Astrocyte of the hippocampus (primary cell): ENCODE measurements at places on chromosomes 3 and 15.

DNA sequence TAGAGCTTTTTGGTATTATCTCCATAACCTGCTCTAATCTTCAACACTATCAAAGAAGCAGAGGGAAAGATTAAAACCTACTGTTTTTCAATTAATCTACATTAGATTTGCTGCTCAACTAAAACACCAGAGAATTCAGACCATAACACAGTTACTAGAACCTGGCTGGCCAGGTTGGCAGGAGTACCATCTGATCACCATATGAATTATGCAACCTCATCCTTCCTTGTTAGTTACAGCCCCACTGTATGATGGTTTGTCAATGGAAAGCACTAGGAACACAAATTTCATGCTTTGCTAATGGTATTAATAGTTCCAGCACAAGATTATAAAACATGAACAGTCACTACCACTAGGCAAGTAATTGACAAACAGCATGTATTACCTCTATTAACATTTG lies 5.8 kb downstream of the NPHP3 start:
- DNase-seq, result no peak

DNA sequence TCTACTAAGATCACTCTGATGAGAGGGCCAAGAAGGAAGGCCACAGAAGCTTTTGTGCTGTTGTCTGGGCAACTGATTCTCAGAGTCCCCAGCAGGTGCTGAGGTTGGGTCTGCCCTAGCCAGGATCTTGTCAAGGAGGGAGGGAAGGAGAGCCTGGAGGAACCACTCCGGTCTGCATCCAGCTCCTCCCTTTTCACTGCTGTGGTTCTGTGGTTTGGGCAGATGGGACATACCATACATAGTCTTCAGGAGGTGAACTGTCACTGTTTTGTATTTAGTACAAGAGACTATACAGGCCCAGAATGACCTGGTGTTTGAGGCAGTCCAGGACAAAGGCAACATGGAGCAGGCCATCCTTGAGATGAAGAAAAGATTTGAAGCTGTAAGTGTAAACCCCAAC lies 21.9 kb downstream of the C3orf62 start:
- DNase-seq, result no peak

GRCh38 chr3:36906504-36907149 lies 38.2 kb downstream of the TRANK1 start:
- DNase-seq, result no peak

GRCh38 chr3:11569156-11569741 lies 74.5 kb downstream of the VGLL4 start:
- no peak for DNase-seq

DNA sequence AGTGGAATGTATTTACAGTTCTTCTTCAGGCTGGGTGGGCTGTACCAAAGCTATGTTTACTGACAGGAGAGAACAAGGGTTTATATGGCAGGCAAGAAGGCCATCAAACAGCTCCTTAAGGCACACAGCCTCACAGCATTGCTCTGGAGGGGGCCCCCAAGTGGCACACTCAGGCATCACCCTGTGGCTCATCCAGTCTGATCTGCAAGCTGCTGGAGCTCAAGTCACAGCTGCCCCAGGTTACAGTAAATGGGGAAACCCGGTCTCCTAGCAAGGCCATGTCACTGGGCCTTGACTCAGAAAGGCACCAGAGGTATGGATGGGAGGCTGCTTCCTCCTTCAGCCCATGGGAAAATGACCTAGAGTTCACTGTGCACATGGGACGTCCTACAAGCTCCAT lies 67.5 kb downstream of the TFG start:
- DNase-seq, result no peak

- DNase-seq, result no peak
These were observed 20.6 kb downstream of the CHD2 start for GRCh38 chr15:92920595-92921161.

GRCh38 chr3:11475324-11475723 lies 168.4 kb downstream of the VGLL4 start:
- DNase-seq, result no peak

DNA sequence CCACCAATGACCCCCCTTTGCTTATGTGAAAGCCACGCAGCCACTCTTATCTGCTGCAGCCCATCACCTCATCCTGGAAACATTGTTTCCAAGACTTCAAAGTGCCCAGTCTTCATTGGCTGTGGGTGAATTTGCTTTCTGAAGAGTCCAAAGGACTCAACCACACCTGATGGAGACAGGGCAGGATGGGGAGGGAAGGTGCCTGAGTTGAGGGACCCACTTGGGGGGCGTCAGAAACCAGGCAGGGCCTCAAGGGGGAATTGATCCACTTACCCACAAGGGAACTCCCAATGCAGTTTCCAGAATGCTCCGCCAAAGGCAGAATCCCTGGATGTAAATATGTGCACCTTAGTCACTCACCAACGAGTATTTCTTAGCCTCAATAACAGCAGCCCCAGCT lies 147.9 kb upstream of the ATP2B2 start:
- no peak for DNase-seq

DNA sequence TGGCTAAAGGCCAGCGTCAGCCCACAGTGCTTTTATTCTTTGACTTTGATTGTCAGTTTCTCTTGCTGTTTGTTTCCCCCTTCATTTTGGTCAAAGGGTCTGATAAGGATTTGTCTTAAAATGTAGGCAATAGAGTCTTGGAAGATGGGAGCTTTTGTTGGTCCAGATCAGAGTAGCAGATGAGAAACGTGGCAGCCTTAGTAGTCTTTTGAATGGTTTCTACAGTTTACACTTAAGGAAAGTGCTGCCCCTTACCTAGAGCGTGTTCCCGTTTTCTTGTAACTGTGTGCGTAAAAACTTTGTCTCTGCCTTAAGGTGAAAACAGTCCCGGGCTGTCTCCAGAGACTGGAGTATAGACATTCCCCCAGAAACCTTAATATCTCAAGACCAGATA lies 630 bp downstream of the LXN start:
- DNase-seq, result peak; percentile 40

DNA sequence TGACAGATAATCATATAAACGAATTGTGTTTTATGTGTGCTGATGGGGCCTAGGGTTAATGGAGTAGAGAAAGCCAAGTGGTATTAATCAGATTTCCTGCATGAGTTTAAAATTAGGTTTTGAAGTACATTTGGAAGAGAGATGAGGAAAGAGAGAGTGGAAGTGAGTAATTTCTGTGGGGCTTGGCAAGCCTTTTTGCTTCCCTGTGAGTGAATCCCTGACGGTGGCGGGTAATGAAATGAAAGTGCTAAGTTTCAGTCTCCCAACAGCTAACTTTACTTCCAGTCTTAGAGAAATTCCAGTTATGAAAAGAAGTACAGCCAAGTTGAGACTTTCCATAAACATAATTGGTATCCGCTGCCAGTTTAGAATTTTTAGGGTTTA lies 139.4 kb downstream of the BBX start:
- DNase-seq, result peak; percentile 59

GRCh38 chr15:66287461-66288057 lies 5.8 kb upstream of the DIS3L start:
- DNase-seq, result peak; percentile 38

DNA sequence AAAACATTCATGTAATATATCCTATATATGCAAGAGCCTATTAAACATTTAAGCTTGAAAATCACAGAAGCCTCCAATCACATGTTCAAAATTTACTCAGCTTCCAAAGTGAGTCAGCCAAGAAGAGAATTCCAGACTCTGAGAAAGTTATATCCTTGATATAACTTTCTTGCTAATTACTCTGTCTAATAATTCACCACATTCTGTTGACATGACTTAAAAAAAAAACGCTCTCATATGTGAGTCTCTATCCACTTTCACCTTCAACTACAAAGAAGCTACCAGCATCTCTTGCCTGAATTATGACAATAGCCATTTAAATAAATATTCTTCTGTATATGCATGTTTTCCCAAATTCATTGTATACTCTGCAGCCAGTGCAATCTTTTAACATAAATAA lies 1116.3 kb upstream of the CADM2 start:
- peak; percentile 4 for DNase-seq

GRCh38 chr15:89877083-89877425 lies 16.7 kb downstream of the AP3S2 start:
- DNase-seq, result no peak

- no peak for DNase-seq
These were observed 33.0 kb upstream of the CDCP1 start for GRCh38 chr3:45179163-45179562.

- no peak for DNase-seq
These were observed 4.5 kb upstream of the TKT start for GRCh38 chr3:53260286-53260785.

- DNase-seq, result peak; percentile 63
These were observed 19.3 kb upstream of the SLC12A8 start for GRCh38 chr3:125231895-125232294.

DNA sequence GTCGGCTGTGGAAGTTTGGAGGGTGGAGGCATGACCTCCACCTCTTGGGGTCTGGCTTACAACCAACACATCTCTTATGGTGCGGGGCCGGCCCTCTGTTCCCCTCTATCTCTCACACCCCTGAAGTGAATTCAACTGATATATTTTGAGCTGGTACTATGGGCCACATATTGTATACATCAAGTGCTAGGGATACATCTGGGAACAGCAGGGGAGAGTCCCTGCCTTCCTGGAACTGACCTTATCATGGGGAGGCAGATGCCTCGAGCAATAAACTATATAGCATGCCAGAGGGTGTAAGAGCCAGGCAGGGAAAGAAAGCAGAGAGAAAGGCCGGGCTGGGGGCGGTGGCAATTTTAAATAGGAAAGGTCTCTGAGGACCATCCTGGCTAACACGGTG lies 60.4 kb upstream of the TRPM1 start:
- no peak for DNase-seq

- peak; percentile 88 for DNase-seq
These were observed 68.1 kb downstream of the SLC6A1 start for GRCh38 chr3:11060500-11061251.

DNA sequence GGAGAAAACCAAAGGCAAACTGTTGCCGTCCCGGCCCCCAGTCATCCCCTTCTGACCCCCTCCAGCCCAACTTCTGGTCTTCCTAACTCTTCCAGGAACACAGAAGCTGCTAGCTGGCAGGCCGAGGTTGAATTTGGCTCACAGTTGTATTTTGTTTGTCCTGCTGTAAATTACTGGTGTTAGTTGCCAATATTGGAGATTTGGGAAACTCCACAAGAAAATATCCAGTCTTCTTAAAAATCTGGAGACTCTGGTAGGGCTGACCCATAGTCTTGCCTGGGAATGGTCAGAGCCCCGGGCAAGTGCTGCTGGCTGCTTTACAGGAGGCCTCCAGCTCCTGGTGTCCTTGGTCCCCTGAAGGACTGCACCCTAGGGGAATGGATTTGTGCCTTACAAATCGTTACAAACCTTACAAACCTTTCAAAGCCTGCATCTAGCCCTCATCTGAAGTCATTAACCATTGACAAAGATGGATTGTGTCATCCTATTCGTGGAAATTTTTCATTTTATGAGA lies 112.0 kb upstream of the MCTP2 start:
- peak; percentile 34 for DNase-seq

DNA sequence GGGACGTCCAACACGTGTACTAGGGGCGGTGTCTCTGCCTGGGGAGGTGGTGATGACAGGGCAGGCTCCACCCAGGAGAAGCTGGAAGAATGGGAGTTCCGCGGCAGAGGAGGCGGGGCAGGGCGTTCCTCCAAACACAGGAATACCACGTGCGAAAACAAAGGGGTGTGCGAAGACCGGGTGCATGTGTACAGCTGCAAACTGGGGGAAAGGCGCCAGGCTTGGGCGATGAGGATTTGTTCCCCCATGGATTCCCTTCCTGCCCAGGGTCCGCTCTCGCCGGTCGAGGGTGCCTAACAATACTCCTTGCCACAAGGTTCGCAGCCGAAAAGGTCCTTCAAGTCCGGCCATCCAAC lies 500 bp upstream of the ZSCAN2 start:
- peak; percentile 90 for DNase-seq

- DNase-seq, result no peak
These were observed 32.2 kb upstream of the SSR3 start for GRCh38 chr3:156586905-156587759.

DNA sequence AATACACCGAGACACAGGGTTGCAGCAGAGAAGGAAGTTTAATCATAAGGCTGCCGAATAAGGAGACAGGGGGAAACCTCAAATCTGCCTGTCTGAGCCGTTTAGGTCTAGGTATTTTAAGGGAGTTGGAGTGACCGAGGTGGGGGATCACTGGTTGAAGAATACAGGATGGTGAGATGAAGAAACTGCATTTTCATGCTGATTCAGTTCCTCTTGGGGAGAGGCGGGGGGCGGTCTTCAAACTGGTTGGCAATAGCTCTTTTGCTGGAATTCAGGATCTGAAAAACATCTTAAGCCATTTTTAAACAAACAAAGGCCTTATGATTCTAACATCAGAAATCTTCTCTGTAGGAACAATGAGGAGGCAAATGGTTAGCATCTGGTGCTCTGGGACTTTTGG lies 699.5 kb upstream of the CFAP20DC start:
- DNase-seq, result no peak
